ENCODE measurements at places on chromosomes 3 and 15.

DNA sequence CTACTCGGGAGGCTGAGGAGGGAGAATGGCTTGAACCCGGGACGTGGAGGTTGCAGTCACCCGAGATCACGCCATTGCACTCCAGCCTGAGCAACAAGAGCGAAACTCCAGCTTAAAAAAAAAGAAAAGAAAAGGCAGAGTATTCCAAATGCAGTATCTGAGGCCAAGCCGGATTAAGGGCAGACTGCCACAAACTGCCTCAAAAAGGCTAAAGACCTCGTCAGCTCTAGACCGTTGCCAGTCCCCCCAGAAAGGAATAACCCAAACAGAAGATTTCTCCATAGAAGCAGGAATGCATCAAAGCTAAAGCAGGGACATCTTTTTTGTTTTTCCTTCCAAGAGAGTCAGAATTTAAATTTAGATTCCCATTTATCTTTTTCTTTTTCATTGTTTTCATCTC is 72.9 kb downstream of the TM4SF4 start:
- no peak for DNase-seq

DNA sequence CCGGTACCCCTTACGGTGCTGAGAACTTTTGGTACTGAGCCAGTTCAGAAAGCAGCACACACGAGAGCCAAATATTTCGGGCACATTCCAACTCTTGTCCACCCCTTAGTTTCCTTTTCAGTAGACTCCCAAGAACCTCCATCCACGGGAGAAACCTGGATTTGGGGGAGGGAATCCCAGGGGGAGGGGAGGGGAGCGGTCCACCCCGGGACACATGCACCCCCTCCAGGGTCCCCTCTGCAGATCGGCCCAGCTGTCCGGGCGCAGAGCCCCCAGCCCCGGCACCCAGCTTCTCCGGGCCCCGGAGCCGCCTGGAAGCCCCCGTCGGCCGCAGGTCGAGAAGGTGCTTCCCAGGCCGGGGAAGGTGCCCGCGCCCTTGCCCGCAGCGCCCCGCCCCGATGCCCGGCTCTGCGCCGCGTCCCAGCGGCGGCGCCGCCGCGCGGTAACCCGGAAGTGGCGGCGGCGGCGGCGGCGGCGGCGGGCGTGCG is 455 bp upstream of the ABHD17C start:
- DNase-seq = peak; percentile 8

DNA sequence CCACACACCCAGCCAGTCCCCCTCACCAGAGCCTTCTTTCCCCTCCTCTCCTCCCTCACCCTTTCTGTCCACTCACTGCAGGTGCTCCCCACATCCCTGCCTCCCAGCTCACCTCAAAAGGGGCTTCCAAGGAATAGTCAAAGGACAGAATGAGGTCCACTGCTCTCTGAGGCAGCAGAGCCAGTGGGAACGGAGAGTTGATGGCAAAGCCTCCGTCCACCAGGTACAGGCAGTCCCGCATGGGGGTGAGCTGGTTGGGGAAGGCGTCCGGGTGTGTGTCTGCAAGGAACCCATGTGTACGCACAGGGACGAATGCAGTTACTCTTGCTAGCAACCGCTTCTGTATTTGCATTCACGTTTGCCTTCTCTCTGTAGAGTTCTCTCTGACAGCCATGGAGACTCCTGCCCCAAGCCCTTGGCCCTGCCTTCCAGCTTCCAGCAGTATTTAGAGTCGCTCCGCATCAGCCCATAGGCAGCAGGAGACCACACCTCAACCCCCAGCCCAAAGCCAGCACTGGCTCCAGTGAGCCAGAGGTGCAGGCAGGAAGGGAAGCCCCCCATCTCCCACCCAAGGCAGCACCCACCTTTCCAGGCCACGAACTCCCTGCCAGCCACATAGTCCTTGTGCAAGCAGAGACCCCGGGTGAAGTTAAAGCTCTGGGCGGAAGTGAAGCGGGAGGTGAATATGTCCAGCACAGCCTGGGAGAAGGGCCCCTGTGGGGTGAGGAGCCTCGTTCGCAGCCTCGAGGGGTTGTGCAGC is 12.4 kb downstream of the PLA2G4F start:
- DNase-seq = no peak

DNA sequence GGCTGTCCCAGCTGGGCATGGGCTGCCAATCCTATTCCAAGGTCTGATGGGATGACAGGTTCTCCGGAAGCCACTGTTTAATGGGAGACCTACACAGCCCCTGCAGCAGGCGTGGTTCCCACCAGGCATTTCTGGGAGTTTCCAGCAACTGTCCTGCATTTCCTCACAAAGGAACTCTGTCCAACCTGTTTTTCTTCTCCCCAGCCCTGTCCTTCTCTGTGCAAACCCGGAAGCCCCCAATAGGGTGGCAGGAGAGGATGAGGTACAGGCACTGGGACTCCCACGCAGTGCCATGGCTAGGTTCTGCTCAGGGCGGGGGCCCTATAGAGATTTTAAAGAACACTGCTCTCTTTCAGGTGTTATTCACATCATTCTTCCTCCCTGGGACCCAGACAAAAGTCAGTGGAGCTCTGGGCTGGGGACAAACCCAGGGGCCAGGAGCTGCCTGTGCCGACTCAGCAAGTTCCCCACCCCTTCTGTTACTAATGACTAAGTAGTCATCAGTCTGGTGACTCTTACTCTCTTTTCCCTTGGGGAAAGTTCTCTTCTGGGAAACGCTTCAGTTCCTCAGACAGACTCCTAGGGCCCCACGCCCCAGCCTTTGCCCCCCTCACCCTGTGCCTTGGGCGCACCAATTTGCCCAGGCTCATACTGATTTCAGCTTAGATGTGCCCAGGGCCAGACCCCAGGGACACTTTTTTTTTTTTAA is 97.7 kb downstream of the CD47 start:
- DNase-seq = no peak

DNA sequence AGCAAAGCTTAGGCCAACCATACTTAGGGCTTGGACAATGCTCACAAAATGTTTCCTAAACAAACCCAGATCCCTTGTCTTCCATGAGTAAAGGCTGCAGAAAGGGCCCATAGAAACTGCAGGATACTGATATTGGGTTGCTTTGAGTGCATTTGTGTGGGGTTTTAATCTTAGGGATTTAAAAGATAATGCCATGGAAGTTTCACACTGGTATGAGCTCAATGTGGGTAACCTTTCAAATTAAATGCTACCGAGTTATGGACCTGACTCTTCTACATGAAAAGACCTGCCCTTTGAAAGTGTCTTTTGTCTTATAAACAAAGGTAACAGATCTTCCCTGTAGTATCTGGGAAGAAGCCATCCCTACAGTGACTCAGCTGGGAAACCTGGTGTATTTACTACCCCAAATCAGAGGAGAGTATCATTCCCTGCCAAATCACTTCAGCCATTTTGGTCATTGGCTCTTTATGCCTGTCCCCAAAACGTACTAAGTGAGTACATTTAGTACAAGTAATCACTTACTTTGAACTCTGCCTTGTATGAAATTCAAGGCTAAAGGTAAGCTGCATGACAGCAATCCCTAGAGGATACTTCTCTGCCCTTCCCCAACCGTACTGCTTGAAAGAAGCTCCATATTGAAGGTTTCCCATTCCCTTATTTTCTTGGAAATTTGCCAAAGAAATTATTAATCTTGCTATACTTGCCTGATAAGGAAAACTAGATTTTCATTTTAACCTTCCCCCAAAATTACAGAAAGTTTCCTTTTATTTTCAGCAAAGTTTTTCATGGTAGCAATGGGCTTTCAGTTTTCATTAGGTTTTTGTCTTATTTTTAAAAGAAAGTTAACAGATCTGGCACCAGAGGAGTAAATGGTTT is 7.2 kb downstream of the TM4SF1 start:
- no peak for DNase-seq

GRCh38 chr3:33062866-33063265 is 34.1 kb downstream of the GLB1 start:
- no peak for DNase-seq
